Nephron progenitor cell (in vitro differentiated cells): ENCODE measurements at places on chromosomes 3 and 15.
A peak's percentile ranks its signal among the peaks of the same experiment; 100 is the strongest.

- DNase-seq = no peak
Measured at GRCh38 chr3:108493862-108494261, 16.5 kb downstream of the MYH15 start.

- DNase-seq = peak; percentile 46
Measured at GRCh38 chr3:160006282-160007163, 17.9 kb downstream of the IL12A start.

DNA sequence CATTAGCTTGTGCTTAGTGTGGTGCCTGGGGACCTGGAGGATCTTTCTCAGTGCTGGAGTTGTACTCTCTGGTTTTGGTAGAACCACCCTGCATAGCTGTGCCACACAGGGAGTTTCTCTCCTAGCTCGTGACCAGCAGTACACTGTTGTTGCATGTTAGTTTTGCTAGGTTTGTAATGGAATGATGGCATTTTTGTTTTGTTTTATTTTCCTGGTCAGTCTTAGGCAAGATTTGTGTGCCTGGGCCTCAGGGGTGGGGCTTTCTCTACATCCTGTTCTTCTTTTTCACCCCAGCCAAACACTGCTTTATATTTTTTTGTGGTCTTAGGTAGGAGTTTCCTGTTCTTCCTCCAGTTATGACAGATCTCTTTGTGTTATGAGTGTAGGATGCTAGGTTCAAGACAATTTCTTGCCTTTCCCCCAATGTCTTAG, 534.5 kb upstream of the KCNMB2 start:
- no peak for DNase-seq

DNA sequence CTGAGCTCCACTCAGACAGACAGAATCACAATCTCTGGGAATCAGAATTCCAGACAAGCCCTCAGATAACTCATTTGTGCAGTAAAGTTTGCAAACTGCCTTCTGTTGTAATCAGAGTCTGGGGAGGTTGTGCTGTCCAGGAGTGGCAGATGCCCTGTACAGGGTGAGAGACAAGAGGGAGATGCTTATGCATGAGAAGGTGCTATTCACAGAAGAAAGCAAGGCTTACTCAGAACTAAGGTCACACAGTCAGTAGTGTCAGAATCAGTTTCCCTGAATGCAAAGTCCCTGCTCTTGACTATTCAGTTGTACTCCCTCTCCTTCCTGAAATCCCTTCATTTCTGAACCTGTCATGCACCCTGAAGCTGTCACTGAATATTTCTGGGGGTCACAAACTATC, 43.7 kb downstream of the SRPRB start:
- DNase-seq = no peak

DNA sequence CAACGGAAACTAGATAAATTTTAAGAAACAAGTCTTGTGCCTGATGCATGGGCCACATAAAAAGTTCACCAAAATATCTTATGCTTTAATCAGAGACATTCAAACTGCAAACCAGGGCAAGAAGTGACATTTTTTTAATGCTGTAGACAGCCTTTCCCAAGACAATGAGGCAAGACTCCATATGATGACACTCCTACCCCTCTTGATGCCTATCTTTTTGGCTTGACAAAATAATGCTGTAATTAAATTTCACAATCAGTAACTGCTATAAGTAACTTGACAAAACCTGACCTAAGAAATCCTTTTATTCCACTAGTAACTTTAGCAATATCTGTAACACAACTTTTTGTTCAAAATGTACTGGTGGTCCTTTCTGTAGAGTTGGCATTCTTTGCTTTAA, 48.7 kb downstream of the ECT2 start:
- DNase-seq = no peak

DNA sequence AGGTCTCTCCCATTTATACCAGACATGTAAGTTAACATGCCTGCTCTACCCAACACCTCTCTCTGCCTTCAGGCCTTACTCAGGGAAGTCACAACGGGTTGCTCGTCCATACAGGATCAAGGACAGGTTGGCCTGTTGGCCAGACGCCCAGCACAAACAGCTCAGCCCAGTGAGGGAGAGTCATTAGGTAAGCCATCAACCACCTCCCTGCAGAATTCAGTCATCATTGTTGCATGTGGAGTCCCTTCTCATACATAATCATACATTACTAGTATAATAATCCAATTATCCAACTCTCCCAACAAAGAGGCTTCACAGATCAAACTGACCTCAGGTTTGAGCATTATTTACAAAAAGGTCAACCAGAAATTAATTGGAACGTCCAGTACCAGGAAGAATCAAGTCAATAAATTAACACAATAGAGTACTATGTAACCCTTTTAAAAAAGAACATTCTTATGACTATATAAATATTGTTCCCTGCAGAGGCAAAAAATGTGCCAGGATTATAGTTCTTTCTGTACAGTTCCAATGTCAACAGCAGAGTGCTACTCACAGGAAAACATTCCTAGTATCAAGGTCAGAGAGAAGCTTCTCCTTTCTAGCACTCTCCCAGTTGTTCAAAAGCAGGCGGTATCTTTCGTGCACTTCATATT, 33.2 kb downstream of the HOMER2 start:
- DNase-seq = no peak

GRCh38 chr3:128970740-128971047, 23.2 kb downstream of the CFAP92 start:
- DNase-seq = no peak

DNA sequence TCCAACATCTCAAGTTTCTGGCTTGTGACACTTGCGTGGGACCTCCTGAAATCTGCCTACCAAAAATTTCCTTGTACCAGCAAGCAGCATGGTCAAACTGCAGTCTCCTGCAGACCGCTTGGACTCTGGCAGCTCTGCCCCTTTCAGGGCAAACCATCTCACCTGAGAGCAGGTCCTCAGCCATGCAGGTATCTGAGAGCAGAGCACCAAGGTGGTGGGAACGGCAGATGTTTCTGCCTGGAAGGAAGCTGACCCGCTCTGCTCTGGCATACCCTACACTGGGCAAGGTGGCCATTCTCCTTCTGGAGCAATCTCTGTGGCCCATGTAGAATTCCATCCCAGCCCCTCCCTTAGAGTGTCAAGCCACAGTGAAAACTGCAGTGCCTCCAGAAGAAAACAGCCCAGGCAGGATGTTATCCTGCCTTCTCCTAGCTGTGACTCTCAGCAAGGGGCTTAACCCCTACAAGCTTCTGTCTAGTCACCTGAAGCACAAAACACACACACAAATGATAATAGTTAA, 21.6 kb downstream of the MESD start:
- DNase-seq = no peak

GRCh38 chr3:49900491-49901153, 3.1 kb downstream of the MST1R start:
- no peak for DNase-seq

DNA sequence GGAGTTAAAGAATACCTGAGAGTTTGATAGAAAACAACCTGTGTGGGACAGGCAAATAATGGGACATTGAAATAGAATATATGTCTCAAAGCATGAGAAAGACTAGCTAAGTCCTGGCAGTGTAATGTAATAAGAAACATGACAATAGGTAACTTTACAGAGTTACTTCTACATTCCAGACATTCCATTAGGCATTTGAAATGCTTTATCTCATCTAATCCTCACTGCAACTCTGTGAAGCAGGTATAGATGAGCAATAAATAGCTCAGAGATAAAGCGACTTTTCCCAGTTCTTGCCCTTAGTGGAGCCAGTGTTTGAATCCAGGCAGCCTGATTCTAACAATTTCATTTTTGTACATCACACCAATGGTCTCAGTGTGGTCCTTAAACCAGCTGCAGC, 76.8 kb downstream of the CPNE4 start:
- DNase-seq = no peak

DNA sequence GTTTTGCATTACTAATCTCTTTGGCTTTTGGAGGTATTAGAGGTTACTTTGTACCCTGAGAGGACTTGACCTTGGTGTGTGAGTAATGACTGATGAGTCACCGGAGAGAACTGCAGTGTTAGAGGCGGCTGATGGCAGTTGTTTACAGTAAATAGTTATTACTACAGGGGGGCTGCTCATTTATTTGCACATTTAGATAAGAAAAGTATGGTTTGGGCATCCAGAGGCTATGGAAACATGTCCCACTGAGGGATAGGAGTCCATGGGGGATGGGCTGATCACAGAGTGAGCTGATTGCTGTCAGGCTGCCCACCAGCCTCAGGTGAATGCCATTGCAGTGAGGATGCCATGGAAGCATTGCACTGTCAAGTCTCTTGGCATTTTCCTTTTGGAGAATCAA, 17.3 kb upstream of the STAC start:
- DNase-seq = no peak

- DNase-seq = no peak
Measured at GRCh38 chr3:117118604-117119003, 409.0 kb downstream of the TUSC7 start.

GRCh38 chr15:68025835-68026424, 28.2 kb upstream of the PIAS1 start:
- DNase-seq = no peak

DNA sequence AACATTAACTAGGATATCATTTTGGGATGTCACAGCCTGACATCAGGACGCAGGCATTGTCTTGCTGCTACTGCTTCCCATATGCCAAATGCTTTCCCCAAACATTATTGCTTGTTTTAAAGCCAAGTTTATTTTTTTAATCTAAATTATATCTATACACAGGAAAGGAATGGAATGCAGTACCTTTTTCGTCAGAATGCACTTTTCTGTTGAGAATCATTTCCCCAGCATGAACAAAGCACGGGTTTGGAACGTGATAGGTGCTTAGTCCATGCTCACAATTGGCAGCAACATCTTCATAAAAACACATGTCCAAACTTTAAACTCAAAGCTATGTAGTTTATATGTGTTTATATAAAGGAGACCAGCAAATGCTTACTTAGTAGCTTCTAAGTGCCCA, 26.1 kb downstream of the PXK start:
- no peak for DNase-seq

DNA sequence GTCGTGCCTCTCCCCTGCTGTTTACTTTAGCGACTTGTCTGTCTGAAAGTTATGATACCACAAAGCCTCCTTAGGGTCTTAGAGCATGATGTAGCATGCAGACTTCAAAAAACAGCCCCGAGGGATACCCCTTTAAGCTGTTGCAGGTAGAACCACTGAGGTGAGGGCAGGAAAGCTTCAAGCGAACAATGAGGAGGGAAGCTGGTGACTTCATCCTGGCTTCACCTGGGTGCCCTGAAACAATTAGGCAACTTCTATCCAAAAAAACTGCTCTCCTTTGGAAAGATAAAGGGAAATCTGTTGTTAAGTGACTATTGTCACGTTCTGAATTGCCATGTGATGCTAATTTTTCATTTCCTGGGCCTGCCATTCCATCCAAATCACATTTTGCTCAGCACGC, 231.6 kb downstream of the SOX2 start:
- no peak for DNase-seq

GRCh38 chr15:45521596-45522327, 793 bp downstream of the SLC30A4 start:
- no peak for DNase-seq

GRCh38 chr3:64343689-64344430, 118.6 kb upstream of the PRICKLE2 start:
- no peak for DNase-seq

- no peak for DNase-seq
Measured at GRCh38 chr15:51524376-51524775, 98.2 kb downstream of the DMXL2 start.

GRCh38 chr3:195025884-195026200, 245.1 kb downstream of the XXYLT1 start:
- DNase-seq = no peak

DNA sequence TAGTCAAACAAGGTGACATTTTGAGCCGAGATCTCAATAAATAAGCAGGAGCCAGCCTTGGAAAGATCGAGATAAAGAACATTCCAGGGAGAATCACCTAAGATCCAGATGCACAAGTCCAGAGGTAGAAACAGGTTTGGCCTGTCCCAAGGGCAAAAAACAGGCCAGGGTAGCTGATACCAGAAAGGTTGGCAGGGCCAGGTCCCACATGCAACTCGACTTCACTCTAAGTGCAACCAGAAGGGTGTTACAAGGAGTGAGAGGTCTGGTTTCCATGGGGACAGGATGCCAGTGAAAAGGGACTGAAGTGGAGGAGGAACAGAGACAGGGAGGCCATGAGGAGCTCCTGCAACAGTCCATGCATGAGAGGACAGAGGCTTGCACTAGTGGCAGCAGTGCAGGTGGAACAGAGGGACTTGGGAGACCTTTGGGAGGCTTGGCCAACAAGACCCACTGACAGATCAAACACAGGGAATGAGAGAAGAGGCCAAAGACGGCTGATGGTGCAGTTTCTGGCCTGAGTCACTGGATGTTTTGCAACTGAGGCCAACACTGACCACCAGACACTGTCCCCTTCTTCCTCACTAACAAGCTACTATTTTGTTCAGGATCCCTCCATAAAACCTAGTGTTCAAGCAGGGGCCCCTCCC, 5.2 kb downstream of the TPRA1 start:
- DNase-seq = no peak

- DNase-seq = no peak
Measured at GRCh38 chr3:20121088-20121487, 64.9 kb downstream of the SGO1 start.

- DNase-seq = no peak
Measured at GRCh38 chr15:29704950-29705597, 117.2 kb downstream of the TJP1 start.

DNA sequence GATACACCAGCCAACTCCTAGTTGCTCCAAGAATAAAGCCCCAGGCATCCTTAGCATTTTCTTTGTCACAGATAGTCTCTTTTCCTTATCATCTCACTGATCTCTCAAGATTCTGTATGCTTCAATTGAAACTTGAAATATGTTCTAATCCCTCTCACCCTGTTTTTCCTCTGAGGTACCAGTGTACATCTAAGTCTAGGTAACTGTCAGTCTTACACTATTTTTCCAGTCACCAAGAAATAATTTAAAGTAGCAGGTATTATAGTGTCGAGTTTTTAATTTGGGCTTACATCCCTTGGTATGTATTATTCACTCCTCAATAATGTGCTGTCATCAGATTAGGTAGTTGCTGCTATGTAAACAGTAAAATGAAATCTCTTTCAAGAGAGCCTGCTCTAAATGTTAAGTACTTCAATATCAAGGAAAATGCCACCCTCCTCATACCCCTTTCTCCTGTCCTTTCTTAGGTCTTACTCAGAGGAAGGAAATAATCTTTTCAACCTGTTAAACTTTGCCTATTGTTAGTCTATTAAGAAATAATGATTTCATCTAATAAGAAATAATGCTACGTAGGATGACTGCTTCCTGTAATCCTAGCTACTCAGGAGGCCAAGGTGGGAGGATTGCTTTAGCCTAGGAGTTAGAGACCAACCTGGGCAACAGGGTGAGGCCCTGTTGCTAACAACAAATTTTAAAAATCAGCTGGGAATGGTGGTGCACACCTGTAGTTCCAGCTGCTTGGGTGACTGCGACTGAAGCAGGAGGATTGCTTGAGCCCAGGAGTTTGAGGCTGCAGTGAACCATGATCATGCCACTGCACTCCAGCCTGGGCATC, 39.8 kb downstream of the TSC22D2 start:
- no peak for DNase-seq

DNA sequence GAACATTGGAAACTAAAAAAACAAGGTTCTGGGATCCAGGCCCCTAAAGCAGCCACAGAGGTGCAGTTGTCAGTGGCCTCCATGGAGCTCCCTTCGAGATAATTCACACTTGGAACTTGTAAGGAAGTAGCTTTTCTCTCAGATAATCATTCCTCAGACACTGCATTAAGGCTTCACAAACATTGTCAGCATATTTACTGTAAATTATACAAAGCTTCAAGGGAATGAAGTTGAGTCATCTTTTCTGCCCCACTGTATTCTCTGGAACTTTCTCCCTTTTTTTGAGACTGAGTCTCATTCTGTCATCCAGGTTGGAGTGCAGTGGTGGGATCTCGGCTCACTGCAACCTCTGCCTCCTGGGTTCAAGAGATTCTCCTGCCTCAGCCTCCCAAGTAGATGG, 7.1 kb downstream of the BLOC1S6 start:
- no peak for DNase-seq
